Foreskin keratinocyte (primary cell): ENCODE measurements at places on chromosomes 7 and 10.

GRCh38 chr7:15376600-15376999 is 185.2 kb downstream of the AGMO start:
- DNase-seq, result no peak

GRCh38 chr10:121926157-121926556 is 1.7 kb downstream of the ATE1 start:
- DNase-seq, result no peak

DNA sequence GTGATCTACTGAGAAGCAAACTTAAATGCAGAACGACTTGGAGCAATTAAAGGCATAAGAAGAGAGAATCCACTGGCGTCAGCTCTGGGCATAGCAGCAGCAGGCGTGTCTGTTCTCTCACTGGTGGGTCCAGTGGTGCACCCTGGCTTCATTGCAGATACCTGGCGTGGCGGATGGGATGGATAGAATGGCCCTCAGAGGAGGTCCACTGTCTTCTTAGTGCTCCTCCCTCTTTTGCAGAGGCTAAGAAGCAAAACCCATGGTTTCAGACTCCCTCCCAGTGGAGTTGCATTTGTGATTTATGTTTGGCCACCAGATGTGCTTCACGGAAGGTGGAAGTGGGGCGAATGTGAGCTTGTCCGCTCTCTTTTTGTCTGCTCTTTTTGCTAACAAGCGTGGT is 28.4 kb upstream of the PRKAG2 start:
- DNase-seq, result no peak

DNA sequence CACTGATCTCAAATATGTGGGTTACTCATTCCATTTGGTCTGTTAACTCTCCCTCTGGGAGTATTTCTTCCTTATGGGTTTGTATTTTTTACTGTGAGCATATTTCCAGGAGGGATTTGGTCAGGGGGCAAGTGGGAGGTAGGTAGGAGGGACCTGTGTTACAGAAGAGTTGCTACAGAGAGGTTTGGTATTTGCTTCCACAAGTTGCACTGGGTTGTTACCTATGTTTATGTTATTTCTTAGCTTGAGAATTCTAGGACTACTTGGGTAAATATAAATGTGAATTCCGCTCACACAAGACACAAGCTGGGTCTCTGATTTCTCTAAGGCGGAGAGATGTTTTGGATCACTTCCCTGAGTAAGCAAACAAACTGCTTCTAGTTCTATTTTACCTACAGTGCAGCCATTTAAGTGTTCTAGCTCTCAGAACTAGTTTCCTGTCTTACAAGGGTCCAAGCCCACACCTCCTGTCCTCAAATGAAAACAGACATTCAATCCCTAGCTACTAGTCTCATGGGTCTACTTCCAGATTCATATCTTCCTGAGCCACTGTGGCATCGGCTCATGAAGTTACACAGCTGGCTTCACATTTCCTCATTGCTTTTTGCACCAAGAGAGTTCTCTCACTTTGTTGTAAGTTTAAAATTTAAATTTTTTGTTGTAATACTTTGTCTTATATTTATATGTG is 75.4 kb upstream of the PPP1R3C start:
- no peak for DNase-seq

DNA sequence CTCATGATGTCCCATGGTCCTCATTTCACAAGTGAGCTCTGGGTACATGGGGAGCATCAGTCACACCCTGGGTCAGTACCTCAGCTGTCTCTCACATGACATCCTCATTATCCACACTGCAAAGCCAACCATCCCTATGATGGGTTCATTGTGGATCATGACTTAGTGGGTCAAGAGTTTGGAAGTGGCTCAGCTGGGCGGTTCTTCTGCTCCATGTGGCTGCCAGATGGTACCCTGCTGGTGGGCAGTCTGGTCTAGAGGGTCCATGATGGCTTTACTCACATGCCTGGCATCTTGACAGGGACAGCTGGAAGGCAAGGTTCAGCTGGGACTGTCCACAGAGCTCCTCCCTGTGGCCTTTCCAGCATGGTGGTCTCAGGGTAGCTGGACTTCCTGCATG is 19.1 kb upstream of the PSMG3 start:
- DNase-seq, result no peak

DNA sequence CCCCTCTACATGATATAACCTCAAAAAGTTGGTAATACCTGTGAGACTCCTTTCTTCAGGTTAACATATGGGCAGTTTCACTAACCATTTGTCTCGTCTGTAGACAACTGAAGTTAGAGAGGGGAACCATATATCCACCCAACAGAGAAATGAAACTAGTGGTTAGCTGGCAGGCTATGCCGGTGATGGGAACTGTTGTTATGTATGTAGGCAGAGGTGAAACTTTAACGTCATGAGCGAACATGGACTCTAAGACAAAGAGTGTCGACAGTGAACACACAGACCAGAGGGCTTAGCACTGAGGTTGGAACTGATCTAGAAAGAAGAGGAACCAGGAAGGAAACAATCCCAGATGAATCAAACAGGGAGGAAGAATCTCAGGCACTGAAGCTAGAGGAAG is 112.4 kb downstream of the ELMO1 start:
- DNase-seq, result no peak

DNA sequence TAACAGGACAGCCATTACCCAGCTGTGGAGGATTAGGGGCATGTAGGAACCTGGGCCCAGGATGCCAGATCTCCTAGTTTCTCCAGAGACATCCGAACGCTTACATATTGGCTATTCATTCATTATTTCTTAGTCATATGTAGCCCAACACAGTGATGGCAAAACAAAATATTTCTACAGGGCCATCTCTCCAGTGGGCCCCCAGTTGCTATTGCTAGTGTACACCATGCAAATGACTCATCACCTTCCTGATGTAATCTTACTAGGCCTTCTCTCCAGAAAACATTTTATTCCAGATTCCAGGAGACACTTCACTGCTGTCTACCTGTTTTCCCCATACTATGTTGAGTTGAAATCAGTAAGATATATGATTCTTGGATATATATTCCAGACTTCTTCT is 201.7 kb downstream of the PLXDC2 start:
- peak; percentile 53 for DNase-seq

DNA sequence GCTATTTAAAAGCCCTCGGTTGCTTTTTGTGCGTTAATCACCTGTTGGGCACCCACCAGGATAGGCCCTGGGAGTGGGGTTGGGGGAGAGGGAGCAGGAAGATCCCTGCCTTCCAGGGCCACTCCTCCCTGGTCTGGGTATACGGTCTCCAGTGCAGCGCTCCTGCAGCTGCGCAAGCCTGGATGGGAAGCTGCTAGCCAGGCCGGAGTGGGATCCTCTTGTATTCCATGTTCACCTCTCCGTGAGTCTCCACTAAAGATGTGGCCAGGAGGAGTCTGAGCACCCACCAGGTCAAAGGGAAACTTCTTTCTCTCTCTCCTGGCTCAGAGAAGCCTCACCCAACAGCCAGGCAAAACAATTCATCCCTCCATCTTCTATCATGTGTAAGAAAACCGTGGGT is 78.8 kb upstream of the ANLN start:
- DNase-seq, result no peak

DNA sequence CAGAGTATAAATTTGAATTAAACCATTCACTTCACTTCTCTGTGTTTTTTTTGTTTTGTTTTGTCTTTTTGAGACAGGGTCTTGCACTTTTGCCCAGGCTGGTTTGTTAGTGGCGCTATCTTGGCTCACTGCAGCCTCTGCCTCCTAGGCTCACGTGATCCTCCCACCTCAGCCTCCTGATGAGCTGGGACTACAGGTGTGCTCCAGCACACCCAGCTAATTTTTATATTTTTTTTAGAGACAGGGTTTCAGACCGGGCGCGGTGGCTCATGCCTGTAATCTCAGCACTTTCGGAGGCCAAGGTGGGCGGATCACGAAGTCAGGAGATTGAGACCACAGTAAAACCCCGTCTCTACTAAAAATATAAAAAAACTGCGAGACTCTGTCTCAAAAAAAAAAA is 36.9 kb upstream of the STOX1 start:
- DNase-seq, result no peak

- no peak for DNase-seq
Observed at GRCh38 chr10:63653747-63654146, 132.5 kb downstream of the REEP3 start.

DNA sequence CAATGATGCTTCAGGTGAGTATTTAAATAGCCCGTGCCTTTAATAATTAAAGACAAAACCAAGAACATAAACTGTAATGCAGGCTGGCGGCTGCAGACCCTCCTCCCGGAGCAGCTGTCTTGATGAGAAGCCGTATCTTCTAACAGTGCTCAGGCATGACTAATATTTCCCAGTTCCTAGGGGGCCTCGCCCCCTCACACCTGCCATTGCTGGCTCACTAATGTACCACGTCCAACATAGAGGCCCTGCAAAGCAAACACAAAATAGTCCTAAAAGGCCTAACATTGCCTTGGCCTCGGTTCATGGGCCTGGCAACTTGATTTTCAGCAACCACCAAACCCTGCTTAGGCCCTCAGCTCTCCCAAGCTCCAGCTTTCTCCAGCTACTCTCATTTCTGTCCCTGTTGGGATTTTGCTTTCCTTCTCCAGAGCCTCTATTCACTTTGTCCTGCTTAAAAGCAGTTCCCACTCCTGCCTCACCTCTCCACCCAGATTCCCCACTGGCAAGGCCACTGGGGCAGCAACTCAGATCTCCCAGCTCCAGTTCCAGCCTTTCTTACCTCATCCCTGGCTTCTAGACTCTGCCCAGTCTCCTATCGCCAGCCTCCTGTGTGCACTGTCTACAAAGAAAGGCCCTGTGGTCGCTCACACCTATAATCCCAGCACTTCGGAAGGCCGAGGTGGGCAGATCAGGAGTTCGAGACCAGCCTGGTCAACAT is 16.2 kb downstream of the SORBS1 start:
- no peak for DNase-seq

GRCh38 chr7:36071605-36072004 is 81.4 kb upstream of the EEPD1 start:
- DNase-seq, result no peak

DNA sequence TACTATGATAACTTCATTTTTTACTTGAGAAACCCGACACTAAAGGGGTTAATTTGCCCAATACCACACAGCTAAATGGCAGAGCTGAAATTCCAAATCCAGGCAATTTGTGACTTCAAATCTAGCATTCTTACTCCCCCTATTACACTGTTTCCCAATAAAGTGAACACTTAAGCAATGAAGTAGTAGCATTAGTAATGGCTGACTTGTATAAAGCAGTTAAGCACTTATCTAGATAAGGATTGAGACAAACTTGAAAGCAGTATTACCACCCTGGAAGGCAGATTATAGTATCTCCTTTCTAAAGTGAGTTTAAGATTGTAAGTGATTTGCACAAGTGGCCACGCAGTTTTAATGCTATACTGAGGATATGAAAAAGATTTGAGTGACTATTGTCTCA is 39.3 kb downstream of the WASL start:
- no peak for DNase-seq

- DNase-seq, result no peak
Observed at GRCh38 chr7:135194494-135195095, 16.7 kb downstream of the WDR91 start.

DNA sequence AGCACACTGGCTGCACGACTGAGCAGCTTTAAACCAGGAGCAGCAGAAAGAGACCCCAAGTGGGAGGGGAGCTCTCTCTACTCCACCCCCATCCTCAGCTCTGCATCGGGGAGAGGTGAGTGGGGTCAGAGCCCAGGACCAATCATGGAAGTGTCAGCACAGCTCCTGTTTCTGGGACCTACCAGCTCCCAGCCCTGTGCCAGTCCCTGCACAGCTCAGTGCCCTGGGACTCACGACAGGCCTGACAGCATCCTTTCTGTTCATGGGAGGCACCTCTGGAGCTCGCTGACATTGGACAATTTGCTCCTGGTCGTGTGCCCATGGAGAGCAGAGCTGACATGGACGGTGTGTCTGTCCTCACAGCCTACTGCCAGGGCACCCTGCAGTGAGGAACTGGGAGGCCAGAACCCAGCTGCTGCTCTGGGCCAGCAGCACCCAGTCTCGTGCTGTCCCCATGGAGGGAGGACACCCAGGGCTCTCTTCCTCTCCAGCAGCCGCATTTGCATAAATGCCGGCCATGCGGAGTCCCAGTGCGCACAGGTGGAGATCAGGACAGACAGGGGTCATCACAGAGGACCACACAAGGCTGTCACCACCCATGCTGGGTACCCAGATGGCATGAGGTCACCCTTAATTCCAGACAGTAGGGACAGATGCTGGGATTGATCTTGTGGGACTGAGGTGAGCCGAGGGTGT is 45.9 kb upstream of the MSMB start:
- DNase-seq, result no peak

- peak; percentile 22 for DNase-seq
Observed at GRCh38 chr10:120115959-120116358, 223.4 kb downstream of the SEC23IP start.

DNA sequence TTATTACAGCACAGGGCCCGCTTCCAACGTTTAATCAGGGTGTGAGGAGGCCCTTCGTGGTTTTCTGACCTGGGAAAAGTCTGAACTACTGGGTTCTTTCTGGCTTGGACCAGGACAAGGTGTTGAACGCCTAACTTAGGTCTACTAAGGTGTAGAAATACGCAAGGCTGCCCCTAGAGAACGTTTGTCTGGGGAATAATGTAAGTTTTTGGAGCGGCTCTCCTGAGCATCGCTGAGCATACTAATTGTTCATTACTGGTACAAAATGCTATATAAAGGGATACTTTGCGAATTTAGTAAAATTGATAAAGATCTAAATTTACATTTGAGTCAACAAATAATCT is 32.4 kb upstream of the TOMM7 start:
- no peak for DNase-seq

- no peak for DNase-seq
Observed at GRCh38 chr7:16587790-16588189, 57.8 kb downstream of the ANKMY2 start.

DNA sequence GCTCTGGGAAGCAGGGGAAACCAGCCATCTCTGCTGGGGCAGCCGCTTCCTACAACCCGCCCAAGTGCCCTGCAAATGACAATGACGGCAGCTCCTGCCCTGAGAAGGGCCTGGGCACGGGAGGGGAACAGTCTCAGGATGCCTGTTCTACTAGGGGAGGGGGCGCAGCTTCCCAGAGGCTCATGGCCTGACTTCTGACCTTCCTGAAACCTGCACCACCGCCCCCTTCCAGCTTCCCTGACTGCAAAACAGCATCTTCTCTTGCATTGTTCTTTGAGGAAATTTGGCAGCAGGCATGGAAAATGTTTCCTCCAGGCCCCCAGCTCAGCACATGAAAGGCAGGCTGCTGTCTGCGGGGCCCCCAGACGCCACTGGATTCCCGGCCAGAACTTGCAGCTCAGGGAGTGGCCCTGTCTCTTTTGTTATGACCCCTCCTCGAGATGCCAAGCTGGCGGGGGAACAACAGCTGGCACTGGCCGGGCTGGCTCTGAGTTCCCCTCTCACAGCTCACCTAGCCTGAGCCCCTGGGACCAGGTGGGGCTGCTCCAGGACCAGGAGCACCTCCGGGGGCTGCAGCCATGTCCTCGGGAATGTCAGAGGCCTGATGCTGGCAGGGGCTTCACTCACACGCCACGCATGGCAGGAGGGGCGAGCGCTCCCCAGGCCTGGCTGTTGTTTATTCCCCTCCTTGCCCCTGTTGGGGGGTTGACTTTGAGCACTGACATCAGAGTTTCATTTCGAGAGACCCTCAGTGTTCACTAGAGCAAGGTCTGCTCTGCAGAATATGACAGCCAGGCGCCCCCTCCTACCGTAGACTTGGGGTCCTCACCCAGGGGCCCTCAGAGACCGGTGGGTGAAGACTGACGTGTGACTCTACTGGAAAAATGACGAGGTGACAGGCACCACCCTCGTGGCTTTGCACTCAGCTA is 62.7 kb downstream of the CALML3 start:
- DNase-seq, result no peak

- no peak for DNase-seq
Observed at GRCh38 chr7:158125721-158126120, 461.9 kb downstream of the PTPRN2 start.

GRCh38 chr10:85811405-85811804 is 555.2 kb downstream of the GRID1 start:
- no peak for DNase-seq
